ENCODE measurements at places on chromosomes 4 and X. TPM values are rescaled to one million over a fixed set of nuclear protein-coding genes. Genes with fewer than 3 reads are reported as not detected.

Gene SLIT2
- 4.9 TPM for polyA plus RNA-seq

Gene ZDHHC9
- polyA plus RNA-seq: 15.0 TPM

- H3K27ac ChIP-seq: no peak overlapping the region
- DNase-seq: no peak
- H3K27me3 ChIP-seq: no peaks in the 10 kb centered on the region
Measured at GRCh38 chrX:131752493-131753198, 208.8 kb downstream of the OR13H1 start.

- no peaks in the 10 kb centered on the region for H3K36me3 ChIP-seq
- no peak for DNase-seq
- H3K4me1 ChIP-seq: no peaks in the 10 kb centered on the region
Measured at GRCh38 chrX:44352758-44353157, 9.3 kb upstream of the EFHC2 start.

DNA sequence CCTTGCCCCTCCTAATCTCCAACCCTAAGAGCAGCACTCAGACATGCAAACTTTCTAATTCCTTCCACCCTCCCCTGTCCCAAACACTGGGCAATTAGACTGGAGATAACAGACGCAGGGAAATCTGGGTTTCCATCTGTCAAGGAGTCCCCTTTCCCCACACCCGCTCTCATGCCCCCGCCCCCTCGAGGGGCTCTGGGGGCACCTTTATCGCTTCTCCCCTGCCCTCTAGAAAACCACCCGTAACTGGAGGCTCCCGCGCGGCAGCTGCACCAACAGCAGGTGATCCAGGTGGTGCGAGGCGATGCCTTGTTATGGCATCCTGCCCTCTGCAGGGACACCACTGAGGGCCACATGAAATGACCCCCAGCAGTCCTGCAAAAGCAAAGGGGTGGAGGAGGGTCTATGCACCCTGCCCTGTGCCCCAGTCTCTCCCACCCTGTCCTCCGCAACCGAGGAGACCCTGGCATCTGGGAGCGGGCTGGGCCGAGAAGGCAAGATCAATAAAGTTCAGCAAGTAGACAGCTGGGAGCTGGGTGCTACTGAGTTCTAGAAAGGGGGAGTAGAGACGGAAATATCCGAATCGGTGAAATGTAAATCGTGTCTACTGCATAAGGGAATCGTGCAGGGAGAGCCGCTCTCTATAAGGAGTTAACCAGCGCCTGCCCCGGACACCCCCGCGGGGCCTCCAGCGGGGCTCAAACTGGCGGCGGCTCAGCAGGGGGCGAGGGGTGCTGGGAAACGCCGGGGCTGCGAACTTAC, 1.6 kb downstream of the KCTD8 start:
- H3K27ac ChIP-seq: no peak overlapping the region
- peak; percentile 39 for DNase-seq
- H3K36me3 ChIP-seq: no peaks in the 10 kb centered on the region
- H3K27me3 ChIP-seq: peaks cover 46% of the 10 kb centered on the region
- H3K4me1 ChIP-seq: peaks cover 17% of the 10 kb centered on the region
- H3K4me3 ChIP-seq: peak overlapping the region; percentile 64

- H3K4me3 ChIP-seq: no peak overlapping the region
- 0 out of 2 replicates have a peak overlapping the region, but pooled peaks have one; percentile 85 for H3K27ac ChIP-seq
- no peaks in the 10 kb centered on the region for H3K27me3 ChIP-seq
- DNase-seq: no peak
Measured at GRCh38 chr4:7868892-7869471, 70.7 kb downstream of the AFAP1 start.

Gene F11
- polyA plus RNA-seq: not detected

DNA sequence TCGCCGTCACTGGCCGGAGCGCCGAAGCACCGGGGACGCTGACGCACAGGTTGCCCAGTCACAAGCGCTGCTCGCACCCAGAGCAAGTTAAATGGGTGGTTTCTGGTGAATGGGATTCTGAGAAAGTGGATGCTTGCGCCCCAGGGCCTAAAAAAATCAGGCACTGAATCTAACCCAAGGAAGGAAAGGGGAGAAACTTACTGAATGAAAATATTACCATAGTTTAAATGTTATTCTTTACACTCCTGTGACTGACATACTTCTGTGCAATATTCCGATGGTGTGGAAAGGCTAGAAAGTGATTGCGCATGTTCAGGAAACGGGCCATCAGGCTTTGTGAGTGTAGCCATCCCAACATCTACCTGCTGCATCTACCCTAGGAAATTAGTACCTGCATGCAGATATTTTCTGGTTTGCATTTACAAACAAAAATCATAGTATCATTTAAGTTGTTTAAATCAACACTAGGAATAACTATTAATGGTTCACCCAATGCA, 838 bp upstream of the ABCG2 start:
- peaks cover 35% of the 10 kb centered on the region for H3K4me1 ChIP-seq
- H3K27ac ChIP-seq: no peak overlapping the region
- no peaks in the 10 kb centered on the region for H3K36me3 ChIP-seq
- DNase-seq: peak; percentile 71
- H3K4me3 ChIP-seq: peak overlapping the region; percentile 69

Gene RBMXL3
- polyA plus RNA-seq: not detected

GRCh38 chr4:66219401-66219800, 549.1 kb upstream of the EPHA5 start:
- H3K27me3 ChIP-seq: no peaks in the 10 kb centered on the region
- H3K4me3 ChIP-seq: no peak overlapping the region
- no peaks in the 10 kb centered on the region for H3K36me3 ChIP-seq
- no peak overlapping the region for H3K27ac ChIP-seq

GRCh38 chr4:109313168-109314133, 11.0 kb upstream of the COL25A1 start:
- H3K27me3 ChIP-seq: no peaks in the 10 kb centered on the region
- H3K36me3 ChIP-seq: peaks cover 9% of the 10 kb centered on the region
- no peak overlapping the region for H3K4me3 ChIP-seq
